CD4-positive, alpha-beta T cell treated with Interleukin-2 at 100 ng/mL for 4 hours (primary cell): ENCODE measurements at places on chromosomes 11 and 22.

DNA sequence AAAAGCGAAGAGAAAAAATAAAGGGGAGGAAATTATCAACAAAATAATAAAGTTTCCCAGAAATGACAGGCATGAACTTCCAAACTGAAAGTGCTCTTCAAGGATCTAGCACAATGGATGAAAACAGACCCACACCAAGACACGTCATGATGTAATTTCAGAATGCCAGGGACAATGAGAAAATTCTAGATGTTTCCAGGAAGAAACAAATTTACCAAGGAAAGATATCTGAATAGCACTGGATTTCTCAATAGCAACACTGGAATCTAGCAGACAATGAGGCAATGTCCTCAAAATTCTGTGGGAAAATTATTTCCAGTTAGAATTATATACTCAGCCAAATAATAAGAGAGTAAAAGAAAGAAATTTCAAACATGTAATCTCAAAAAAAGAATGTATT lies 46.0 kb downstream of the DENND5A start:
- no peak for DNase-seq

- peak; percentile 57 for DNase-seq
Observed at GRCh38 chr11:10742460-10743208, 8.4 kb upstream of the CTR9 start.

- no peak for DNase-seq
Observed at GRCh38 chr11:87031433-87032170, 6.1 kb upstream of the TMEM135 start.

- no peak for DNase-seq
Observed at GRCh38 chr22:23673050-23673620, 17.7 kb upstream of the RGL4 start.

DNA sequence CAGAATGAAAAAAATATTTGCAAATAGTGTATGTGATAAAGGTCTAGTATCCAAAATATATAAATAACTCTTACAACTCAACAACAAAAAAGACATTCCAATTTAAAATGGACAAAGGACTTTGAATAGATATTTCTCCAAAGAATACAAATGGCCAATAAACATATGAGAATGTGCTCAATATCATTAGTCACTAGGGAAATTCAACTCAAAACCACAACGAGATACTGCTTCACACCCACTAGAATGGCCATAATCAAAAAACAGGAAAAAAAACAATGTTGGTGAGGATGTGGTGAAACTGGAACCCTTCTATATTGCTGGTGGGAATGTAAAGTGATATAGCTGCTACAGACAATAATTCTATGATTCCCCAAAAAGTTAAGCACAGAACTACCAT lies 38.6 kb upstream of the RPS13 start:
- DNase-seq, result no peak

DNA sequence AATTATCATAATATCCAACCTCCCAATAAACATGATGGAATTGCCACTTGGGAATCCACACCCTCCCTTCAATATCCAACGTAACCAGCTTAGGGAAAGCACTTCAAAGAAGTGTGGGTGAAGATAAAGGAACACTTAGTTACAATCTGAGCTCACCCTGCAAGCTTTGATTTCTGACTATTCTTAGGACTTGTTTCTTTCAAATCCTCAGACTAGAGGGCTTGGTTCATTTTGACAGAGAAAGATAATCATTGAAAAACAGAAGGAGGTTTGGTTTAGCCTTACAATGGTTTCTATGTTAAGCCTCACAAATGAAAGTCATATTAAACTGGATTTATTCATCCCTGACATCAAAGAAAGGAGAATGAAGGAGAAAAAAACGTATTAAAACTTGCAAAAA lies 57.9 kb upstream of the SYT13 start:
- DNase-seq, result no peak

GRCh38 chr11:42555190-42555589 lies 756.6 kb upstream of the API5 start:
- DNase-seq, result no peak

- DNase-seq, result peak; percentile 42
Observed at GRCh38 chr11:13462311-13462900, 616 bp downstream of the BTBD10 start.

GRCh38 chr11:95768521-95768920 lies 21.1 kb downstream of the FAM76B start:
- DNase-seq, result no peak

GRCh38 chr11:71252770-71253730 lies 673 bp upstream of the SHANK2 start:
- no peak for DNase-seq

DNA sequence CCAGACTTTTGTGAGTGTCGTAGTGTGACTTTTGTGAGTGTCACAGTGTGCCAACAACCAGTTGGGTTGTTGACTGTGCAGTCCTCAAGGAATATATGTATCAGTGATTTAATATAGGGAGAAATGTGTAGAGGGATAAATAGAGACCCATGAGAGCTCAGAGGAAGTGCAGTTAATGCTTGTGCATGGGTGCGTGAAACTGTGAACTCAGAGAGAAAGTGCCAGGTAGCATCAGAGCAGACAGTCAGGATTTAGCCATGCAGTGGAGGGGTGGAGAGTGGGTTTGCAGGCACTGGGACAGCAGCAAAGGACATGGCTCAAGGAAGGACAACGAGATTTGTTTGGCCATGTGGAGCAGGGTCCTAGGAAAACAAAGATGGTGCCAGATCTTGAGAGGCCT lies 33.6 kb downstream of the YWHAH start:
- no peak for DNase-seq

GRCh38 chr22:37428649-37429586 lies 1.6 kb upstream of the ELFN2 start:
- peak; percentile 64 for DNase-seq

GRCh38 chr11:121892863-121893262 lies 223.2 kb downstream of the BLID start:
- DNase-seq, result no peak

GRCh38 chr11:13284776-13285588 lies 7.4 kb downstream of the BMAL1 start:
- DNase-seq, result no peak

DNA sequence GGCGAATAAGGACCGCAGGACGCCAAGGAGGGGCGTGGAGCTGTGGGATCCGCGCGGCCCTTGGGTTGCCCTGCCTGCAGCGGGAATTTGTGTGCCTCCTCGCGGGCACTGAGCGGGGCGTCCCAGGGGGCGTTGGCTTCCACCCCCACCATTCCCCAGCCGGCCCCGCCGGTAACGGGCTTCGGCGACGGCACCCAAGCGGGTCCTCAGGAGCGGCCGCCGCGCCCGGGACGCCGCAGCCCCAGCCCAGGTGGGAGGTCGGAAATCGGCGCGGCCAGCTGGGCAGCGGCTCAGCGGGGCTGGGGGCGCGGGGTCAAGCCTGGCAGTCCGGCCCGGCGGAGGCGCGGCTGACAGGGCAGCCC lies 320 bp downstream of the CLTCL1 start:
- DNase-seq, result peak; percentile 5

DNA sequence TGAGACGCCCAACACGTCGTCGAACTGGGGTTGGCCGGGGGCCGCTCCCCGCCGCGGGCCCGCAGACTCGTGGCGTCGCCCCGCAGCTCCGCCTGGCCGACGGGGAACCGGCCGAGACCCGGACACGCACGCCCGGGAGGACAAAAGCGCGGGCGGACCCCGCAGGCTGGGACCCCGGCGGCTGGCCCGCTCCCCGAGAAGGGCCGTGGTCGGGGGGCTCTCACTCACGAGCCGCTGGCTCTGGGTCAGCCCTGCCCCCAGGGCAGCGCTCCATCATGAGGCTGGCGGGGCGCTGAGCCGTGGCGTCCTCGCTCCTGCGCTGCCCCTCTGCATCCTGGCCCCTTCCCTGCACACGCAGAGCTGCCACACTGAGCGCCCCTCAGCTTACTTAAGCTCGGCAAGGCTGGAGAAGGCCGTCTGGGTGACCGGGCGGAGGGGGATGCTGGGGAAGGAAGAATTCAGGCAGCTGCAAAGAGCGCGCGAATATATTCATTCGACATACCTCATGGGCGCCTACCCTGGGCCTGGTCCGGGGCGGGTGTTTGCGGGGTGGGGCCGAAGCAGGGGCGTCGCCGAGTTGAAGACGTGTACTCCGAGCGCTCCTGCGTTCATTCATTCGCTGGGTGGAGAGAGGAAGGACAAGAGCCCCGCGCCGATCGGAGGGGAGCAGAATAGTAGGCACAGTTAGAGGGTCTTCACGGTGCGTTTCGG lies 579 bp upstream of the CYB5R2 start:
- DNase-seq, result no peak

DNA sequence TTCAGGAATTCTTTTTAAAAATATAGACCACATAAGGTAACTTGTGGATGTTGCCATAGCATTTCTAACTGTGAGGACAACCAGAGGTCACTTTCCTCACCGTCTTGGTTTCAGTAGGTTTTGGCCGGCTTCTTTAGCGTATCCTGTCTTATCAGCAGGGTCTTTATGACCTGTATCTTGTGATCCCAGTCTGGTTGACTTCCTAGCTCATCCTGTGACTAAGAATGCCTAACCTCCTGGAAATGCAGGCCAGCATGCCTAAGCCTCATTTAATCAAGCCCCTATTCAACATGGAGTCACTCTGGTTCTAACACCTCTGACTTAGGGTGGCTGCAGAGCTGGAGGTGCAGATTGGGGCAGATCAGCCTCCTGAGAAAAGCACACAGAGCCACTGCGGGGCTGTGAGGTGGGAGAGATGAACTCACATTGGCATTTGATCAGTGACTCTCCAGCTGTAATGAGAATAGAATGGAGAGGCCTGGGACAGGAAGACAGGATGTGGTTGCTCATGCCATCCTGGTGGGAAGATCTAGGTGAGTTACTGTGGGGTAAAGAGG lies 41.1 kb upstream of the TOP3B start:
- DNase-seq, result no peak

GRCh38 chr11:35949242-35949641 lies 5.4 kb downstream of the LDLRAD3 start:
- DNase-seq, result no peak

DNA sequence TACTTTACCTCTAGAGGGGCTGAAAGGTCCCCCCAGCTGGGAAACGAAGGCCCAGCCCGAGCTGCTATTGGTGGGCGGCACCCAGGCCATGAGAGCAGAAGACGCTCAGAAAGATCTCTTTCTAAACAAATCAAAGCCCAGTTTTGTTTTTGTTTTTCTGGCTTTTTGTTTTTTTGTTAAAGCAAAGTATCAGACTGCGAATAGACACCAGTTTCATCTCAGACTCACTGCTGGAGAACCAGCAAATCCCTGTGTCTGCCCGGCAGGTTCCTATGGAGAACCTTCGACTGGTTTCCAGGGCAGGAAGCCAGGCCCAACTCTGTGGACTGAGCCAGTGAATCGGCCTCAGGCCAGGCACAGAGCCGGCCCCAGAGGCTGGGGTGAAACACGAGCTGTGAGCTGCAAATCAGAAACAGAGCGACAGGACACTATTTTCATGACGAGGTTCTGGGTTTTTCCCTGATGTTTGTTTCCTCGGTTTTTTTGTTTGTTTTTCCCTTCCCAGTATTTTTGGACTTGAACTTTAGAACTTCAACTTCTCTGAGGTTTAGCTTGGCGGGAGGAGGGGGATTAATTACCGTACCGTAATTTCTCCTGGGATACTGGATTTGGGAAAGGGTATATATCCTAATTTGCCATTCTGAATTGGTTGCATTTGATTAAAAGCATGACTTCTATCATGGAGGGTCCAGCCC lies 16.0 kb upstream of the B4GALNT4 start:
- DNase-seq, result no peak

GRCh38 chr11:72309074-72309598 lies 65.2 kb upstream of the PHOX2A start:
- DNase-seq, result no peak

DNA sequence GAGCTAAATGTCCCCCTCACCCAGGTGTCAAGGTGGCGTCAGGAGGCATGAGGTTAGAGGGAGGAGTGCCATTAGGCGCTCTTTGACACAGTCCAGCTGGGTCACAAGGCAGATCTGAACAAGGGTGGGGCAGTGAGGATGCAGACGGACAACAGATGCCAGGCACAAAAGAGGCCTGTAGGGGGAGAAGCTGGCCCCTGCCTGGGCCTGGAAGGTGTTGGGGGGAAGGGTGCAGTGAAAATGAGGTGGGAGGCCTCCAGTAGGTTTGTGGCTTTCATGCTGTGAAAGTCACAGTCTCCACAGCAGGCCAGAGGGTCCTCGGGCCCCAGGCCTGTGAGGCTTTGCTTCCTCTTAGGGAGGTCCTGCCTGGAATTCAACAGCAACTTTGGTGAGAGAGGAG lies 85.0 kb upstream of the PLET1 start:
- no peak for DNase-seq

DNA sequence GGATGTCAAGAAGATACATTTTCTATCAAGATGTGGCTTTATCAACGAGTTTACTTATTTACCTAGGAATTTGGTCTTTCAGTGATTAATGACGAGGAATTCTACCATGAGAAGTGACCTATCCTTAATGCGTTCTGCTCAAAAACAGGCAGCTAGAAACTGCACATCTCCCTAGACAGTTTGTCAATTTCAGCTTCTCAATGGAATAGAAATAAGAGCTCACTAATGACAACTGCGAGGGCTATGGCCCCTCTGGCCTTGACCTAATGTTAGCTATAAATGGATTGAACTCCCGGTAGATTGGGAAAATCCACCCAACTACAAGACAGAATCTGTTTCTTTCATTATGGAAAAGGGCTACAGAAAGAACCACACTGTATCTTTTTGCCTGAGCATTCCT lies 223.4 kb downstream of the CADM1 start:
- no peak for DNase-seq

DNA sequence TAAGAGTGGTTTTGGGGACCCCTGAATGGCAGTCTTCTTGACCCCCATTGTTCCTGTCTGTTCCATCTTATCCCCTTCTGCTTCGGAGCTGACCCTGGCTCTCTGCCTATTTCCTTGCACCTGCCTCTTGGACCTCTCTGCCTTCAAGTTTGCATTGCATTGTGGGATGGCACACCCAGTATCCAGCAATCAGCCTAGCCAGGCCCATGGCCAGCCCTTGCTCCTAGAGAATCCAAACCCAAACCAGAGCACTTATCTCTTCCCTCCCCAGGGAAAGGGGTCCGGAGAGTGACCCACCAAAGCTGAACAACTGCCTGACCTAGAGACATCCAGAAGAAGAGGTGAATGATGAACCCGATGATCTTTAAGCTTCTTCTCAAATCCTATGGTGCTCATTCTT lies 607.3 kb upstream of the CADM1 start:
- DNase-seq, result no peak

GRCh38 chr11:60771879-60772525 lies 13.1 kb upstream of the MS4A10 start:
- DNase-seq, result no peak
